ENCODE measurements at places on chromosomes 7 and 10.

- no peak for DNase-seq
Measured at GRCh38 chr7:150954201-150954985, 23.7 kb downstream of the KCNH2 start.

GRCh38 chr7:156063241-156063810, 251.1 kb upstream of the SHH start:
- DNase-seq, result no peak

- no peak for DNase-seq
Measured at GRCh38 chr7:144035385-144035784, 13.4 kb upstream of the OR2A5 start.

- DNase-seq, result no peak
Measured at GRCh38 chr7:32948202-32948601, 9.0 kb upstream of the FKBP9 start.

GRCh38 chr7:22589641-22590201, 89.7 kb upstream of the STEAP1B start:
- no peak for DNase-seq

GRCh38 chr7:108114117-108114841, 15.9 kb downstream of the LAMB4 start:
- DNase-seq, result no peak

DNA sequence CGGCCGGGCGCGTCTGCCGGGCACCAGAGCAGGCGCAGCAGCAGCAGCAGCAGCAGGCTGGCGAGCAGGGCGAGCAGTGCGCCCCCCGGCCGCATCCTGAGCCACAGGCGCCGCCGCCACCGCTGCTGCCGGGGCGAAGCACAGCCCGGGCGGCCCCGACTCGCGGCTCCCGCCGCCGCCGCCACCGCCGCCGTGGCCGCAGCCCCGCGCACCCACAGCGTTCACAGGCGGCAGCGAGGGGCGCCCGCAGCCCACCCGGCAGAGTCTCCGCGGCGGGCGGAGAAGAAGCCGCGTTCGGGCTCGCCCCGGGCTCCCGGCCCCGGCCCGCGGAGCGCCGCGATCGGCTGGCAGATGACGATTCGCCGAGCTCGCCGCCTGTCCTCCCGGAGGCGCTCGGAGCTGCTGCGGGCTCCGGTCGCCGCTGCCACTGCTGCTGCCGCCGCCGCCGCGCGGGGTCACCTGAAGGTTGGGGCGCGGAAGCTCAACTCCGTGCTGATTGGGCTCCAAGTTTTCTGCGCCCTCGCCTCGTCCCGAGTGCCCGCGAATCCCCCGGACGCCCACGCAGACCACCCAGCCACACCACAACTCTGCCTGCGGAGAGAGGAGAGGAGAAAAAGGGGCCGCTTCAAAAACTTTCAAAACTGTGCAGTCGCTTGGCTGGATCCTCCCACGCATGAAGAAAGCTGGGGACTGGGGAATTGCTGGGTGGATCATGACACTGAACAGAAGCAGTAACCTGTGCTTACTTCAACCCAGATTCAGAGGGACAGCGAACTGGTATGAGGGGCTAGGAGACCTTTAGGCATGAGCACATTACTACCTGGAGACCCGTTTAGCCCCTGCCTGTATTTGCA, at the start of gene ST8SIA6:
ST8SIA6 (minus strand) TSS at position 435 of the 854 bp plus-strand sequence; CDS start at position 95, 340 bp downstream.
- DNase-seq, result peak; percentile 11

- DNase-seq, result no peak
Measured at GRCh38 chr7:121730869-121731268, 142.1 kb upstream of the PTPRZ1 start.
